ENCODE measurements at places on chromosomes 6 and 20.

GRCh38 chr20:32301719-32302506 lies 24.5 kb downstream of the KIF3B start:
- no peak for DNase-seq

GRCh38 chr6:14642842-14643241 lies 525.3 kb downstream of the CD83 start:
- DNase-seq, result no peak

DNA sequence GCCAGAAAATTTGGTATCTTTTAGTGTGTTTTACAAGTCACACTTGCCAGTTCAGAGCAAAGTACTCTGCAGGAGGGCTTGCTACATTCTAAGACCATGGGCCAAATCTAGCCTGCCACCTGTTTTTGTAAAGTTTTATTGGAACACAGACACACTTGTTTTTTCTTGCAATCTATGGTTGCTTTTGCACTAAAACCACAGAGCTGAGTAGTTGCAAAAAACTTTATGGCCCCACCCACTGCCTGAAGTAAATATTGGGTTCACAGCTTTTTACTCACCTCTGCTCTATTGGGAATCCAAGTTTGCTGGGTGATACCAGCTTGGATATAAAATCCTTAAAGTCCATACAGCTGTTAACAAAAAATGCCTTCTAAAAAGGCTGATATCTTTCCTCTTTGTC lies 109.0 kb downstream of the ZFP64 start:
- DNase-seq, result no peak

DNA sequence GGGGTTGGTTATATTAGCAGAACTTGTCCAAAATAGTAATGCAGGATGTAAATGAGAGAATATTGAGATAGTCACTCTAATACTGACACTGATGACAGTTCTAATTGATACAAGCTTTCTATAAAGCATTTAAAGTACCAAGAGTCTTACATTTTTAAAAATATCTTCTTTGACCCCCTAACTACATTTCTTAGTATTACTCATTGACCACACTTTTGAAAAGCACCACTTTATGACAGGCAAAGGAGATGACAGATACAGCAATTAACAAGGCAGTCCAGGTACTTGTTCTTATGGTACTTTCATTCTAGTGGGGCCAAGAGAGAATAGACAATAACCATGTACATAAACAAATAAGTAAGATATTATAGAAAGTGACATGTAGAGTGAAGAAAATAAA lies 139.4 kb upstream of the EYA4 start:
- no peak for DNase-seq

Data from neural progenitor cell (in vitro differentiated cells).